ENCODE measurements at places on chromosomes 3 and 15. TPM values are rescaled to one million over a fixed set of nuclear protein-coding genes. Genes with fewer than 3 reads are reported as not detected.

DNA sequence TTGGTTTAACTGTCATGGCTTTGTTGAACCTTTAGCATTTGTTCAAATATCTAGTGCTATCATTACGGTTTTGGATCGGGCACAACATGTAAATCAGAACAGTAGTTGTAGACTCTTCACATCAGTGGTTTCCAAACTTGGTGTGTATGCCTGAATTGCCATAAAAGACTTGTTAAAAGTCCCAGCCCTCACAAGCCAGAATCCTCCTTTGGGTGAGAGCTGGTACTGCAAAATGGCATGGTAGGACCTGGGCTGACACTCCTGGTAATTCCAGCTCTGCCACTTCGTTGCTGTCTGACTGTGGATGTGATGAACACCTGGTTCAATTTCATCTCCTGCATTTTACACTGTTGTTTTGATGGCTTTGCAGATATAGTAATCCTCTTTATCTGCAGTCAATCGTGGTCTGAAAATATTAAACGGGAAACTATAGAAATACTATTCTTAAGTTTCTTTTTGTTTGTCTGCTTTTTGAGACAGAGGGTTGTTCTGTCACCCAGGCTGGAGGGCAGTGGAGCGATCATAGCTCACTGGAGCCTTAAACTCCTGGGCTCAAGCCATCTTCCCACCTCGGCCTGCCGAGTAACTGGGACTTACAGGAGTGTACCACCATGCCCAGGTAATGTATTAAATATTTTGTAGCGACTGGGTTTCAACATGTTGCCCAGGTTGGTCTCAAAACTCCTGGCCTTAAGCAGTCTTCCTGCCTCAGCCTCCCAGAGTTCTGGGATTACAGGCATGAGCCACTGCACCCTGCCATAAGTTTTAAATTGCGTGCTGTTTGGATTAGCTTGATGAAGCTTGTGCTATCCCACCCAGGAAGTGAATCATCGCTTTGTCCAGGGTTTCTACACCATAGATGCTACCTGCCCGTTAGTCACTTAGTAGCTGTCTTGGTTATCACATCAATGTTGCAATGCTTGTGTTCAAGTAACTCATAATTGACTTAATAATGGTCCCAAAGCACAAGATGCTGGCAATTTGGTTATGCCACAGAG is 61.6 kb downstream of the RAB7A start:
- DNase-seq = peak; percentile 47

- DNase-seq = no peak
Measured at GRCh38 chr3:60414011-60414410, 837.2 kb downstream of the FHIT start.

DNA sequence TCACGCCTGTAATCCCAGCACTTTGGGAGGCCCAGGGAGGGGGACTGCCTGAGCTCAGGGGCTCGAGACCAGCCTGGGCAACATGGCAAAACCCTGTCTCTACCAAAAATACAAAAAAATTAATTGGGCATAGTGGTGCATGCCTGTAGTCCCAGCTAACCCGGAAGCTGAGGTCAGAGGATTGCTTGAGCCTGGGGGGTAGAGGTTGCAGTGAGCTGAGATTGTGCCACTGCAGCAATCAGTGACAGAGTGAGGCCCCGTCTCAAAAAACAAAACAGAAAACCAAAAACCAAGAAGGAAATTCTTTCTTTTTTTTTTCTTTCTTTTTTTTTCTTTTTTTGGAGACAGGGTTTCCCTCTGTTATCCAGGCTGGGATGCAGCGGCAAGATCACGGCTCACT is 3.5 kb downstream of the SPATA12 start:
- no peak for DNase-seq

GRCh38 chr3:40201770-40202169 is 107.7 kb upstream of the EIF1B start:
- no peak for DNase-seq

- no peak for DNase-seq
Measured at GRCh38 chr15:83499476-83499875, 52.3 kb downstream of the SH3GL3 start.

DNA sequence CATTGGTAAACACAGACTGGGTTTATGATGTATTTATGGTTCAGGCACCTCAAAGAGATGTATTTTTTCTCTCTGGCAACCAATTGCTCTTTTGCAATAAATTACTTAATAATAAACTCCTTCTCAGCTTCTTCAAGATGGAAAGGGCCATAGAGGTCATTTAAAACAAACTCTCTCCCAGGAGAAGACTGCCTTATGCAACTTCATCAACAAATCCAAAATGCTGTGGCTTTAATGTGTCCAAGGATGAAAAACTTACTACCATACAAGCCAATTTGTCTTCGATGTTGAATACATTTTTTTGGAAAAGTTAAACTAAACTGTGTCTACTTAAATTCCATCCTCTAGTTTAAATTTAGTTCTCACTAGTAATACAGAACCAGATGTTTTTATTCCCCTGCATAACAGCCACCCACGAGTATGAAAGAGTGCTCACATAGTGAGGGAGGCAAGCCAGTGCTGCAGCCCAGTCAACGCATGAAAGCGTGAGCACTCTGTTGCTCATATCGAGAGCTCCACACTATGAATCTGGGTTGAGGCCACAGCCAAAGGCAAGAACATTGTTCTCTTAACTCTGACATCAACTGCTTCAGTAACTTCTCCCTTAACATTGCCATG is 761.3 kb upstream of the GRM7 start:
- DNase-seq = no peak

GRCh38 chr3:183944775-183945174 is 60.1 kb upstream of the PARL start:
- no peak for DNase-seq

GRCh38 chr15:60760646-60761504 is 281.9 kb upstream of the ICE2 start:
- DNase-seq = no peak

DNA sequence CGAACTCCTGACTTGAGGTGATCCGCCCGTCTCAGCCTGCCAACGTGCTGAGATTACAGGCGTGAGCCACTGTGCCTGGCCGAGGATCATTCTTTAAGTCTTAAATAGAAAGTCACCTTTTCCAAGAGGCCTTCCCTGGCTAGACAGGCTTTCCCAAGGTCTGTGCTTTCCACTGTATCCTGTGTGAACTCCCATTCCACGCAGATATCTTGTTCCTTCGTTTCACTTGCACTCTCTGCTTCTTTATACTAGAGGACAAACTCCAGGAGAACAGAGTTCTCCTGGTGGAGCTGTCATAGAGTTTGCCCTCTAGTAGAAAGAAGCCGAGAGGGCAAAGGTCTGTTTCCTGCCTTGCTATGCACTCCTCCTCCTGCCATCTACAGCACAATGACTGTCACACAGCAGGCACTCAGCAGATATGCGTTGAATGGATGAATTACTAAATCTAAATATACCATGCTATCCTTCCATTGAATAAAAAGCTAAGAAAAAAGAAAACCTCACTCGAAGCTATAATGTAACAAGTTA is 211.2 kb downstream of the FOXP1 start:
- no peak for DNase-seq

DNA sequence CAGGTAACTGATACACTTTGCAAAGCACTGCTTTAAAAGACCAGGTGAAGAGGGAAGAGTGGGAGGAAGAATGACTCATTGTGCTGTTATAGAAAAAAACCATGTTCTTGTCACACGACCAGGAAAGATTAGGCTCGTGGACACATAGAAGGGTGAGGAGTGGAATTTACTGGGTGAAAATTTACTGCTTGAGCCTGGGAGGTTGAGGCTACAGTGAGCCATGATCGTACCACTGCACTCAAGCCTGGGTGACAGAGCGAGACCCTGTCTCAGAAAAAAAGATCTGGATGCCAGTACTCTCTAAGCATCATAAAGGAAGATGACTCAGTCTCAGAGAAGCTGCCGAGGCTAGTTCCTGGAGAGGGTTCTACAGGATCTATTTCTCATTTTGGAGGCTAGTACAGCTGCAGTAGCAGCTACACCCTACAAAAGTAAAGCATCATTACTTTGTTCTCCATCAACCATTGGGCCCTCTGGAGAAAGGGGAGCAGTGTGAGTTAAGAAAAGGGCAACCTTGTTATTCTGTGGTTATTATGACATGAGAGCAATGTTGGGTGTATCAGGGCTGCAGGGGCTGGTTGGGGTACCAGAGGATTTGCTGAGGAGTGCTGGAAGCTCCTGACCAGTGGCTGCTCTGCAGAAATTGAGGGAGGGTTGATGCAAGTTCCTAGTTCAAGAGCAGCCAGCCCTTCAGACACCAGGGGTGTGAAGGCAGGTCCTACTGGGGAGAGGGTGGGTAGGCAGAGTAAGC is 75.4 kb downstream of the CMTM8 start:
- peak; percentile 33 for DNase-seq

- no peak for DNase-seq
Measured at GRCh38 chr3:52064561-52064960, 8.2 kb upstream of the DUSP7 start.

GRCh38 chr3:14925729-14926591 is 21.4 kb upstream of the NR2C2 start:
- peak; percentile 70 for DNase-seq

CRYGS gene
- total RNA-seq = 0.37 TPM

GOLGA6L4 gene
- total RNA-seq = 0.58 TPM

SLC25A20 gene
- 16.0 TPM for total RNA-seq

HIGD2B gene
- total RNA-seq = not detected

ROBO2 gene
- total RNA-seq = not detected

TNNC1 gene
- total RNA-seq = 117 TPM

ST8SIA2 gene
- total RNA-seq = not detected

PLOD2 gene
- 0.17 TPM for total RNA-seq
